ENCODE measurements at places on chromosomes 7 and 10.

GRCh38 chr10:83476211-83476610 lies 663.1 kb upstream of the GHITM start:
- DNase-seq = no peak

DNA sequence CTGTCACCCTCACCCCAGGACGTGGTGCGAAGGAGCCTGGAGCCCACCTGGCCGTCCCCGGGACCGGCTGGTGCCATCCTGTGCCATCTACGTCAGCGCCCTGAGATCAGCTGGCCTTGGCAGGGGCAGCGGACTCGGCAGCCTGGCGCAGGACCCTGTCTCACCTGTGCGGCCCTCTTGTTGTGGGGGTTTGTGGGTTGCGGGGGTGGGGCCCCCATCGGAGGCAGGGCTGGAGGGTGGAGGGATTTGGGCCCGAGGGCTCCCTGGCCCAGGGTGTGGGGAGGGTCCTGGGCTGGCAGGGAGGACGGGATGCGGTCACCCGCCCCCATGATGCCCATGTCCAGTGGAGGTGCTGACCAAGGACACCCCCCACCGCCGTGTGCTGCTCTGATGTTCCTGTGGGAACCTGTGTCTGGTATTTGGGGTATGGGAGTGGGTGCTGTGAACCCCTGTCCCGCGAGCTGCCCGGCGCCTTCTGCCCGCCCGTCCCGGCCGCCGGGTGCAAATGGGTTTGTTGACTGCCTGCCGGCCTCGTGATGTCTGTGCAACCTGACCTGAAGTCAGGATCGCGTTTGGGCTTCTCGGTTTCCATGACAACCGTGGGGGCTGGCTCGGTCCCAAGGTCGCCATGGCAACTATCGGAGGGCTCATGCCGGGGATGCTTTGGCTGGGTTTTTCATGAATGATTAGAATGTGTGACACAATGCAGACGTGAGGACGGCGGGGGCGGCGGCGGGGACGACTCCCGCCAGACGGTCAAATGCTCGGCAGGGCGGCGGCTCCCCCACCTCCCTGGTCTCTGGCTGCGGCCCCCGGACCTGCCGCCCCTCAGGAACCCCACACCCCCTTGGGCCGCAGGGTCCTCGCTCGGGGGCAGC lies 7.3 kb downstream of the MAFK start:
- no peak for DNase-seq

GRCh38 chr7:129188892-129189660 lies 643 bp downstream of the SMO start:
- no peak for DNase-seq

- no peak for DNase-seq
Observed at GRCh38 chr7:17150018-17150417, 148.4 kb upstream of the AHR start.

- DNase-seq = no peak
Observed at GRCh38 chr7:45026984-45027773, 27.2 kb downstream of the CCM2 start.

- DNase-seq = no peak
Observed at GRCh38 chr10:132711613-132712121, 74.3 kb downstream of the NKX6-2 start.

GRCh38 chr7:80635533-80635932 lies 2.9 kb upstream of the CD36 start:
- DNase-seq = no peak

DNA sequence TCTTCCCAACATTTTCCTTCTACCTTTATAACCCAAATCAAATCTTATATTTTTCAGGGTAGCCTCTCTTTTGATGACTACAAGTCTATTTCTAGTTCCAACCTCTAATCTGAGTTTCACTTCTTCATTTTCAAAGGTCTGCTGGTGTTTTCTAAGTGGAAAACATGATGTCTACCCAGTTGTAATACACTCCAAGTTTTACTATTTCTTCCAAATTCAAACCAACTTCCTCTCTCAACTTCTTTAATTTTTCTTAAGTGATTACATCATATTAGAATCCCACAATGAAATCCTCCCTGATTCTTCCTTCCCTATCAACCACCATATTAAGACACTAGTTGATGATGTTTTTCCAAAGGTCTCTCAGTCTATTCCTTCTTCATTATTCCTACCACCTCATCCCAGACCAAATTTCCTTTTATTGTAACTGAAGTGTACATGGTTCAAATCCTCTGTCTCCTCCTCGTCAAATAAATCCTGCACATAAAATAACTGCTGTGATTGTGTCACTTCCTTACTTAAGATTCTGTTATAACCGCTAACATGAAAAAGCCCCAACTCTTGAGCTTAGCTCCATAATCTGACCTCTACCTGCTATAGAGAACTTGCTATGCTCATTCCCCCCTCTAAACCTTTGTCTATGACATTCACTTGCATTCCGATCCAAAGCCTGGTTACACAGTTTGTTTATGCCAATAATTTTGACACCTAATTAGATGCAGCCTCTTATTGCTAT lies 12.7 kb downstream of the TAS2R38 start:
- DNase-seq = no peak

DNA sequence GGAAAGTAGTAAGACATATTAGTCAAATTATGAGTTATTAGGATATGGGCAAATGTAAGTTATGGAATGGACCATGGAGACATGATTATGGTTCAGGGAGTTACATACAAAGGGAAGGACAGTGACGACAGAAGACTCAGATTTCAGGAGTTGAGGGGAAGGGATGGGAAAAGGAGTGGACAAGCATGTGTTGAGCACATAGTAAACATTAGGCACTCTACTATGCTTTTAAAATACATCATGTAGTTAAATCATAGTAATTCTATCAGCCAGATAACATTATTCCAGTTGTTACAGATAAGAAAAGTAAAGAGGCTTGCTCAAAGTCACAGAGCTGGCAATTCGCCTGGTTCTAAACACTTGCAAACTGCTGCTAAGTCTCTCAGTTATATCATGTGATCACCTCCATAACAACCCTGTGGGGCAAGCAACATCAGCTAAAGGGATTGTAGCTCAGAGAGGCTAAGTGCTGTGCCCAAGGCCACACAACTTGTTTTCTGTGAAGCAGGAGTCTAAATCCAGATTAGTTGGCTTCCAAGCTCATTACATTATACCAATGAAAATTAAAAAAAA lies 115.2 kb upstream of the MDFIC start:
- no peak for DNase-seq

DNA sequence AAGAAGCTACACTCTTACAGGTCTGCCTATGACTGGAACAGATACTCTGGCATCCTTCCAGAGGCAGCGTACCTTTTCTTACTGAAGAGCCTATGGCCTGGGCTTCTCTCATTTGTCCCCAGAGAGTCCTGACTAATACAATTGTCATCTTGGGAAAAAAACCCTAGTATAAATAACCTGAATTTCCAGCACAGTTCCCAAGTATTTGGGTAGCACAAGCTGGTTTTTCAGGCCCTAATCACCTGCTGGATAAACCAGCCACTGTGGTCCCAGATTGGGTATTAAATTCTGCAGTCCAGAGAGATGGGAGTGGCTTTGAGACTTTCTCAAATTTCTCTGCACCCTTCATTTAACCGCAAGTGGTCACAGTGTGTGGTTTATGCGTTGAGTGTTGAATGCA lies 186.8 kb upstream of the NEBL start:
- no peak for DNase-seq

- no peak for DNase-seq
Observed at GRCh38 chr7:69515495-69516212, 82.6 kb upstream of the AUTS2 start.

DNA sequence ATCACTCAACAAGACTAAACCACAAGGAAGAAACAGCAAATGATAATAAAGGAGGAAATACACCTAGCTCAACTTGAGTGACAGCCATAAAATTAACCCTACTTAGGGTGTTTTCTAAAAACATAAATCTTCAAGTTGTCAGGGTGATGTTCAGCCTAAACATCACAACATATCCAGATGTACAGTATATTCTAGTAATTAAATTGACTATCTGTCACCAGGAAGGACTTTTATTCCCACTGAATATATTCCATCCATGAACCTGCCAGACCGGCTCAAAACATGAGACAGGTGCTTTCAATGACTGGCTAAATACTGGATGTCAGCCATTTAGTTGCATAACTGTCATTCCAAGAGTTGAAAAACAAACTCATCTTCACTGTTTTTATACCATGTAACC lies 298.1 kb upstream of the NEBL start:
- no peak for DNase-seq

- DNase-seq = no peak
Observed at GRCh38 chr10:28581916-28582315, 49.0 kb downstream of the WAC start.

GRCh38 chr7:129864042-129864441 lies 88.7 kb downstream of the UBE2H start:
- no peak for DNase-seq

- DNase-seq = no peak
Observed at GRCh38 chr7:69696054-69696591, 97.8 kb downstream of the AUTS2 start.

DNA sequence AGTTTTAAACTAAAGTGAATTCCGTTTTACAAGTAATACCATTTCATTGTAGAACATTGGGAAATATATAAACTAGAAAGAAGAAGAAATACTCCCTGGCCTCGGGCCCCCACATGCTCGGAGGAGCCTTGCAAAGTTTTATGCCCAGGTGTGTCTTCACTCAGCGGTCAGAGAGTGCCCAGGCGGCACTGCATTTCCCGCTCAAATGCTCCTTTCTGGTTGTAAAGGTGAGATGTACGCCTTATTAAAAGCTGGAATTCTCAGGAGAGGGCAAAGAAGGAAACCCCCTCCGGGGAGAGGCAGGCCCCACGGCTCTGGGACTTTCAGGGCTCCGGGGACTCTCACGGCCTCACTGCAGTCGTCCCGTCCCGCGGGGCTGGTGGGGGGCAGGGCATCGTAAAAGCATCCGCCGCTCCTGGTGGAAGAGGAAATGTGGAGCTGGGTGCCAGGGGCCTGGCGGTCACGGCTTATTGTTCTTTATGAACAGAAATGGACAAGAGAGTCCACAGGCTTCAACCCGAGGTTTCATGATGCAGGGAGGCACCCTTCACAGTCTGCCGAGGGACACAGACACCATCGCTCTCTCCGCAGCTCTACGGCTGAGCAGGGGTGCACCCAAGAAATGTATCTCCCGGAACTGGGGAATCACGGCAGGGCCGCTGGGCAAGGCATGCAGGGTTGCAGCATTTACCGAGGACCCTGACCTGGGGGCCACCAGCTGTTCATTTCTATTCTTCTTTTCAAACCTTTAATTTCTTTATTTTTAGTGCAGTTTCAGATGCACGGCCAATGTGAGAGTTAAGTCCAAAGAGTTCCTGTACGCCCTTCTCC lies 47.7 kb upstream of the INPP5A start:
- DNase-seq = no peak

- DNase-seq = no peak
Observed at GRCh38 chr10:18221123-18221522, 80.9 kb downstream of the CACNB2 start.

DNA sequence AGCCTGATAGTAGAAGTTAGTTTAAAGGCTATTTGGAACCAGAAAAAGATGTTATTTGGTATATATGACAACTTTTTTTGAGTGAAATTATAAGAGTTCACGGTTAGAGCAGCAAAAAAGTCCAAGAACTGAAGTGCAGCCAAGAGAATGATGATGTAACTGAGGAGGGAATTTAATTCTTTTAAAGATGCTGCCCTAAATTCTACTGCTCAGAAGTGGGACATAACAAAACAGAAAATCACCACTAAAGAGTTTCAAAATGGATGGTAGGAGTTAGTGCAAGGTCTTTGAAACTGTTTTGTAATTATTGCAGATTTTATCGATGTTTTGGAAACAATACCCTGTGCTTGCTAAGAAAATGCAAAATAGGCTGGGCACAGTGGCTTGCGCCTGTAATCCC lies 6.5 kb downstream of the SAMD8 start:
- no peak for DNase-seq

DNA sequence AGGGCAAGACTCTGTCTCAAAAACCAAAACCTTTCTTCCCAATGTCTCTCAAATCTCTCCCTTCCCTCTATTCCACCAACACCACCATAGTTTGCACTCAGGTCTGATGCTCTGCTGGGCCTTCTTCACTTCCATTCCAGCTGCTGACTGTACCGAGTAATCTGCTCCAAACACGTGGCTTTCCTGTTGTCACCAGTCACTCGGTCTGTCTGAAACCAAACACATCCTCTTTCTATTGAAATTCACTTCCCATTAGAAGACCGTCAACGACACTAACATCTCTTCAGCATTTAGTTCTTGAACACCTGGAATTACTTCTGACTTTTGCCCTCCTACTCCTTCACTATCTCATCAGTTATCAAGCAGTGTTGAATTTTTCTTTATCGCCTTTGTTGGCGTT lies 4.7 kb upstream of the NRF1 start:
- no peak for DNase-seq

- no peak for DNase-seq
Observed at GRCh38 chr7:40468891-40469864, 334.4 kb downstream of the SUGCT start.

GRCh38 chr10:109941236-109941862 lies 18.0 kb upstream of the XPNPEP1 start:
- no peak for DNase-seq

DNA sequence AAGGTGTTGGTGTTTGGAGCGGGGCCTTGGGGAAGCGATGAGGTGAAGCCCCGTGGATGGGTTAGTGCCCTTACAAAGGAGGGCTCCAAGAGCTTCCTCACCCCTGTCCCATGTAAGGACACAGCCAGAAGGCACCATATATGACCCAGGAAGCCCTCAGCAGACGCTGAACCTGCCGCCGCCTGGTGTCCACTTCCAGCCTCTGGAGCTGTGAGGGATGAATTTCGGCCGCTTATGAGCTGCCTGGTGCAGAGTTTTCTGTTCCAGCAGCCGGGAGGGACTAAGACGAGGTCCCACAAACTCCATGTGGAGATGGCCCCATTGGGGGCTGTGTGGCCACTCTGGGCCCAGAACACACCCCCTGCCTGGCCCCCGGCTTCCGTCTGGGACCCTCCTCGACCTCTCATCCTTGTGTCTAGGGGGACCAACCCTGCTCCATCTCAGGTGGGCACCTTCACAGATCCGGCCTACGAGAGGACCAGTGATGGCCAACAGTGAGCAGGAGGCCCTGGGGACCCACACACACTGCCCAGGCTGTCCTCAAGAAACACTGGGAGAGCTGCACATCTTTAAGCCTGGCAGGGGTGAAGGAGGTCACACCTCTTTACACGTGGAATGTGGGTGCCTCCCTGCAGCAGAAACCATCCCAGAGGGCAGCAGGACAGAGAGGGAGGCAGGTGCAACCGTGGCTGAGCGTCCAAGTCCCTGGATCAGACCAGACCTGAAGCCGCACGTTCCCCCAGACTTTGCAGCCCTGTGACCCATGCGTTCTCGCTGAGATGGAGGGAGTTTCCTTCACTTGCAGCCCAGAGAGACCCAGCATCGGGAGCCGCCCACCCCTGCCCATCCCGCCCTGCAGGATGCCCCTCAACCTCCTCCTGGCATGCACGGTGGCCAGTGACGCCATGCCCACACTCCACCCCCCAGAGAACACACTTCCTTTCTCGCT lies 96.1 kb downstream of the PDGFA start:
- no peak for DNase-seq

GRCh38 chr7:133502972-133503371 lies 250.1 kb downstream of the EXOC4 start:
- DNase-seq = no peak

- DNase-seq = no peak
Observed at GRCh38 chr7:114988755-114989375, 67.0 kb downstream of the MDFIC start.

- no peak for DNase-seq
Observed at GRCh38 chr10:16788125-16788524, 29.1 kb downstream of the RSU1 start.

- DNase-seq = no peak
Observed at GRCh38 chr7:11281953-11282352, 308.3 kb downstream of the PHF14 start.

GRCh38 chr7:278081-278480 lies 11.9 kb upstream of the FOXL3 start:
- DNase-seq = no peak
